Activated CD8-positive, alpha-beta memory T cell treated with anti-CD3 and anti-CD28 coated beads for 36 hours (primary cell): ENCODE measurements at places on chromosomes 13 and 19. TPM values are rescaled to one million over a fixed set of nuclear protein-coding genes. Genes with fewer than 3 reads are reported as not detected.

The SGCG gene
- total RNA-seq = not detected

The TGFBR3L gene
- 7.6 TPM for total RNA-seq

The ACP7 gene
- not detected for total RNA-seq

The SYNE4 gene
- 1.4 TPM for total RNA-seq

The FSD1 gene
- total RNA-seq = 19.9 TPM

The GPR183 gene
- 29.6 TPM for total RNA-seq

The DOCK6 gene
- total RNA-seq = 3.0 TPM

The ERFL gene
- 1.3 TPM for total RNA-seq

The KLK12 gene
- total RNA-seq = not detected

The KLK15 gene
- total RNA-seq = not detected

The TYROBP gene
- total RNA-seq = not detected

The IRGC gene
- total RNA-seq = not detected

The DLL3 gene
- 1.6 TPM for total RNA-seq

The ASPDH gene
- not detected for total RNA-seq

The ADM5 gene
- 7.3 TPM for total RNA-seq

The C19orf81 gene
- 0.67 TPM for total RNA-seq

The TARM1 gene
- total RNA-seq = not detected

The HSPB6 gene
- not detected for total RNA-seq

The ZNF540 gene
- total RNA-seq = 1.2 TPM

The TUBB4A gene
- 7.4 TPM for total RNA-seq

The TPTE2 gene
- total RNA-seq = not detected

The CYP4F12 gene
- total RNA-seq = not detected

The LYPD3 gene
- 2.0 TPM for total RNA-seq

The MEIOSIN gene
- total RNA-seq = 0.11 TPM

The ZNF578 gene
- 0.73 TPM for total RNA-seq

The RFX1 gene
- total RNA-seq = 11.8 TPM

The ATXN8OS gene
- total RNA-seq = not detected

The PROZ gene
- total RNA-seq = not detected

The ZNF536 gene
- not detected for total RNA-seq

The CLEC4M gene
- not detected for total RNA-seq

The SLC6A16 gene
- 0.57 TPM for total RNA-seq

The TMEM150B gene
- total RNA-seq = not detected

The WDR87 gene
- not detected for total RNA-seq

The RAB3A gene
- 6.3 TPM for total RNA-seq
